Stimulated activated CD4-positive, alpha-beta T cell treated with anti-CD3 and anti-CD28 coated beads, Interleukin-1b, Interleukin-23, amount 100 ng/mL, for 1 hour (primary cell): ENCODE measurements at places on chromosomes 1 and 21.

- DNase-seq, result no peak
Observed at GRCh38 chr1:222555992-222556615, 8.2 kb upstream of the HHIPL2 start.

GRCh38 chr1:177945943-177946650 is 23.8 kb downstream of the SEC16B start:
- DNase-seq, result no peak

DNA sequence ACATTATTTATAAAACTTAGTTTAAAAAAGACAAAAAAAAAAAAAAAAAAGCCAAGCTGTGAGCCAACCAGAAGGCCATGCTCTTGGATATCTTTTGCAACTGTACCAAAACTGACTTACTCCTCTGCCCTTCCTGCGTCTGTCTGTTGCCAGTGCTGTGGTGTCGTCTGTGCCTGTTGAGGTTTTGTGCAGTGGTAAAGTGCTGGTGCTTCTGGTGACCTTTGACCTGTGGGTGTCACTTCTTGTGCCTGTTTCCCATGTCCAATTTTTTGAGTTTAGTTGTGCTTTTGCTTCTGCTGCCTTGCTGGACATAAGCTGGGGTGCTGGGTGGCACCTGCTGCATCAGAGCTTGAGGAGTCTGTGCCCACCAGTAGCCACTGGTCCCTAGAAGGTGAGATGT is 41.4 kb downstream of the RNF187 start:
- DNase-seq, result no peak

- no peak for DNase-seq
Observed at GRCh38 chr1:8752921-8753713, 64.3 kb downstream of the RERE start.

- DNase-seq, result no peak
Observed at GRCh38 chr21:30577766-30578165, 12.4 kb downstream of the KRTAP22-2 start.

GRCh38 chr21:17989780-17990179 is 170.6 kb upstream of the C21orf91 start:
- DNase-seq, result no peak

DNA sequence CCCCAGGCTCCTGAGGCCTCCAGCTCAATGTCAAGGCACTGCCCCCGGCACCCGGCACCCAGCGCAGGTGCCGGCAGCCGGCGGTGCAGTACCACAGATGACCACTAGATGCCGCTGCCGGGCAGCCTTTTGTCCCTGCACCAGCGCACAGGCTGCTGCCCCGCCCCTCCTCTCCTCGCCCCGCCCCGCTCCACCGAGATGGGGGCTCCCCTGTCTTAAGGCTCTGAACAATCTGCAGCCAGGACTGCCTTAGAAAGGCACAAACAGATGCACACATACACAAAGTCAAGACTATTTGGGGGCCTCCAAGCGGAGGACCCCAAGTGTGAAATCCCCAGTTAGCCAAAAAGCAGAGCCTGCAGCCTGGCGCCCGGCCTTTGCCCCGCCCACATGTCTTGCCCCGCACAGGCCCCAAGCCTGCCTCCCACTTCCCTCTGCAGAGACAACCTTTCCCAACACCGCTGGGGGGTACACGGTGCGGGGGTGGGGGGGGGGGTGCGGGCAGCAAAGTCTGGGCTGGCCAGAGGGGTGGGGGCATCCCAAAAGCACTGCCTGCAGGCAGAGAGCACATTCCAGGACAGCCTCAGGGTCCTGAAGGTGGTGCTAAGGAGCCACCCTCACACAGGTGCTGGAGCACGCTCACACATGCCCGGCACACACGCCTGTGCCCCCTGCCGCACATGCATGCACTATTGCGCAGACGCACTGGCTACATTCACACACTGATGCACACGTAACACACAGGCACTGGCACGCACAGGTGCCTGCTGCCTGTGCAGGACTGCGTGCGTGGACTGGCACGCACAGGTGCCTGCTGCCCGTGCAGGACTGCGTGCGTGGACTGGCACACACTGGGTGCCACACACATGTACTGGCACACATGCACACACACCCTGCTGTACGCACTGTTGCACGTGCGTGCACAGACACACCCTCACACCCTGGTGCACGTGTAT is 37.1 kb downstream of the ARHGEF16 start:
- peak; percentile 66 for DNase-seq

- no peak for DNase-seq
Observed at GRCh38 chr1:169044971-169045370, 61.5 kb upstream of the ATP1B1 start.

DNA sequence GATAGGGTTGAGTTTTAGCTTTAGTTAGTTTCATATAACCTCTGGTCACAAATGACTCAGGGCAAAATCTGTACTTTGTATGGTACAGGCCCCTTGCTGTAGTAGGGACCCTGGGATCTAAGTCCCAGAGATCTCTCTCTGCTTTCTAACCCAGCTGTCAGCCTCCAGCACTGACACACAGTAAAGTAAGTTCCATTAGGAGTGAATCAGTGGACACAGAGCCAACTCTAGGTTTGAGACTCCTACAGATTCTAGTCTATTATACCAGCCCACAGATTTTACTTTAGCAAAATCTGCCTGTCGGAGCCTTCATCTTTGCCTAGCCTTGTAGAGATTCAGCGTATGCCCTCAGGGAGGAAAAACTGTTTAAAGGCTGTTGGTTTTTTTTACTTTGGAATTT is 52.5 kb downstream of the ANGPTL1 start:
- no peak for DNase-seq

- DNase-seq, result no peak
Observed at GRCh38 chr1:173393659-173394000, 83.5 kb upstream of the PRDX6 start.

- no peak for DNase-seq
Observed at GRCh38 chr1:187936667-187937066, 1107.9 kb downstream of the PLA2G4A start.

DNA sequence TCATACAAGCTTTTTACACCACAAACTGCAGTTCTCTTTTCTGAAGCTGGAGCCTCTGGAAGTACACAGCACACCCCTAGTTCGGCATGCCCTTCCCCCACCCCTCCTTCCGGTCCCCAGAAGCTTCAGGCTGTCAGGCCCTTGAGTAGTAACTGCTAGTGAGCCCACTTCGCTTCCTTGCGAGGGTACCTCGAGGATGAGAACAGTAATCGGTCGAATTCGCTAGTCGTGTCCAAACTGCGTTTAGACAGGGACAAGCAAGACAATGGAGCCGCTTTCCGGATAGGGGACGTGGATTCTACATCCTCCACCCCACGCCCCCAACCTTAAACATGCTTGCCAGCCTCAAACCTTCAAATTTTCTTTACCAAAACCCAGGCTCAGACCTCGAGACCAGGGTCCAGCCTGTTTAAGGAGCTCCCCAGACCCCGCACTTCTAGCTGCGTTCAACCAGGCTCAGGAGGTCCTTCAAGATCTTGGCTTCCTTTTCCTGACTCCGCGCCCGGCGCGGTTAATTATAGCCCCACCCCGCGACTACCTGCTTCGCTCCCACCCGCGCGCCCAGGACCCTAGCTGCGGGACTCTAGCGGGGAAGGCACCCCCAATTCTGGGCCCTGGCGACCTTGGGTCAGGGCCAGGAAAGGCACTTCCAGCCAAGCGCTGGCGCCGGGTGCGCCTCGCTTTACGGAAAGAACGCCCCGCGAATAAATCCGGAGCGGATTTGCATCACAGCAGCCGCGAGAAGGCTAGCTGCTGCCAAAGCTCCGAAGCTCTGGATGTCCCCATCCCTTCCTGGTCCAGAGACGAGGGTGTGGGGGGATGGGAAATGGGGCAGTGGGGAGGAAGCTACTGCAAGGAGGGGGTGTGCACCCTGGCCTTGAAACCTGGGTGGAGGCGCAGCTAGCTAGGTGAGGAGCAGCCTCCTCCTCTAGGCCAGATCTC is 8.1 kb upstream of the TSPAN1 start:
- DNase-seq, result no peak

- no peak for DNase-seq
Observed at GRCh38 chr21:43818685-43819084, 29.3 kb downstream of the RRP1 start.

DNA sequence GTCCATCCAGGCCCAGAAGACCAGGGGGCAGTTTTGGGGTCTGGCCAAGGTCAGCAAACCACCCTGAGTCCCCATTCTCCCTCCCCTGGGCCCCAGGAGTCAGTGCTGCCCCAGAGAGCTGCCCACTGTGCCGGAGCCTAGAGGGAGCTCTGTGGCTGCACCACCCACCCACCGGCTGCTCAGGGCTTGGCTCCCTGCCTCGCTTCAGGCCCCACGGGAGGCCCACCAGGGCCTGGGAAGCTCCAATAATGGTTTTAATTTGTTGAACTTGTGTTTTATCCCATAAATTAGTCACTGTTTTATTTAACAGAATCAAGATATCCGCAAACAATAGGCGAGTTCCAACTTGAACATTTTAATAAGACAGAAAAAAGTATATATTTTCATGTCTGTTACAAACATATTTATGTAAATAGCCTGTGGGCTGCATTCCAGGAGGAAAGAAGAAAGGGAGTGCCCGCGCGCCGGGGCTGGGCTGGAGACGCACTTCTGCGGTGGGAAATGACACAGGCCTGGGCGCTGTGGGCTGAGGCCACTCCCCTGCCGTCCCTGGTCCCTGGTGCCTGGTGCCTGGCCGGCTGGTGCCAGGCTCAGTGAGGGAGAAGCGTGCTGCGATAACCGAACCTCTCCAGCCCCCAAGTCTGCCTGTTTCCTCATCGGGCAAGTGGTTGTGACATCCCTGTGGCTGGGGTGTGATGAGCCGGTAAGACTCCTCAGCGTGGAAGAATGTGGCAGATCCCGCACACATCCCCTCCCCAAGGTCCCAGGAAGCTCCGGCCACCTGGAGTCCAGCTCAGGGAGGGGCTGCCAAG is 160.5 kb downstream of the PEX14 start:
- DNase-seq, result no peak

GRCh38 chr1:160548960-160549664 is 26.1 kb upstream of the SLAMF6 start:
- DNase-seq, result no peak

DNA sequence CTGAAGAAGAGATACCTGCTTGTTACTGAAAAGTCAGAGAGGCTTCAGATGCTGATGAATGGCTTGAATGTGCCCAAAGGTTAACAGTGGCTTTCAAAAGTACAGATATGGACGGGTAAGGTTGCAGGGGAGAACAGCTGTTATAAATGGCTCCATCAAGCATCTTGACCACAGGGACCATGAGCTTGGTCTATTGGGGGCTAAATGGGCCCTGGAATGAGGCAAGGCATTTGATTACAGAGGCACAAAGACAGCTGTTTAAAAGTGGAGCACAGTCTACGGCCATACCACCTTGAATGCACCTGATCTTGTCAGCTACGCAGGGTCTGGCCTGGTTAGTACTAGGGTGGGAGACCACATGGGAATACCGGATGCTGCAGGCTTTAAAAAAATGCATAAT is 48.3 kb downstream of the C1orf198 start:
- DNase-seq, result no peak

DNA sequence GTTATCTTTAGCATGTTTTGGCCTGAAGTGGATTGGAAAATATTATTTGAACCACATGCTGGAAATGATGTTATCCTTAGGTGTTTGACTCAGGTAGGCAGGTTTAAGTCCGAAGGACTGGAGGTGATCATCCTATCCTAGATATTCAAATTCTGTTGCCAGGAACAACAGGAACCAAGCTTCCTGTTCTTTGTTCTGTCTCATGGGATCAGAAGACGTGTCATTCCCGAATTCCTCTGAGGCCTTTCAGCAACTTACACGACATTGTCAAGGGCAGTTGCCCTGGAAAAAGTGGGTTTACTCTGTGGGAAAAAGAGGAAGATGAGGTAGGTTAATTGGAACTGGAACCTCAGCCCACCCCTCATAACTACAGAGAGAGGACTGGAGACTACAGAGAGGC is 36.6 kb downstream of the SLAMF6 start:
- no peak for DNase-seq

DNA sequence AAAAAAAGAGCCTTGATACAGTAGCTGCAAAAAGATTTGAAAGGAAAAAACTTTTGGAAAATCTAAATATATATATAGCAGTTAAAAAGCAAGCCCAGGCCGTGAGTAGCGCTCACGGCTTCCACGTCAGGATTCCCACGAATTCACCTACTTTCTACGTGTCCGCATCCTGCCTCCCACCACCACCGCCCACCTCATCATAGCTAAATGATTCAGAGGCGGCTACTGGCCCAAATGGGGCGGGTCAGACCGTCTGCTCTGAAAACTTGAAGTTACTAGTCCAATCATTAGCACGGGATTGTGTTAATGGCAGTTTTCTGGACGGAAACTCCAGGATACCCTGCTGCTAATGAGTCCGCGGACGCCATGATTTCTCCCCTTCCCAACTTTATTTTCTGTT is 1.3 kb upstream of the CCSAP start:
- DNase-seq, result no peak

GRCh38 chr1:71706029-71706671 is 576.2 kb downstream of the NEGR1 start:
- no peak for DNase-seq

DNA sequence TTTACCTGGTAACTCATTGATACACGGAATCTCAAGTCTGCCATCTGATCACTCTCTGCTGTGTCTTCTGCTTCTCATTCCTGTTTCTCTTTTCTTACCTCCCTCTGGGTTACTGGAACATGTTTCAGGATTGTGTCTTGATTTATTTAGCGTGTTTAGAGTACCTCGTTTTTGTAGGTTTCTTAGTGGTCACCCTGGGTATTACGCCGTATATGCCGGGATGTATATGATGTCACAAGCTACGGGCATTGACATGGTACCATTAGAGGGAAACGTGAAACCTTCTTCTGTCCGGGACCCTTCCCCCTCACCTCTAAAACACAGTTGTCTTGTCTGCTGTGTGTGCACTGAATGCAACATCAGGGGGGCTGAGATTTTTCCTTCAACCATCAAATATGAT is 2.8 kb downstream of the ACTRT2 start:
- DNase-seq, result no peak

GRCh38 chr1:31665234-31665878 is 20.7 kb upstream of the PEF1 start:
- no peak for DNase-seq

GRCh38 chr1:28509705-28510272 is 3.9 kb downstream of the RCC1 start:
- DNase-seq, result no peak

GRCh38 chr1:25813734-25814471 is 5.9 kb upstream of the MTFR1L start:
- DNase-seq, result no peak

- DNase-seq, result no peak
Observed at GRCh38 chr1:67676946-67677345, 8.1 kb upstream of the GADD45A start.

GRCh38 chr1:68511254-68511653 is 14.4 kb upstream of the DEPDC1 start:
- DNase-seq, result no peak

- DNase-seq, result no peak
Observed at GRCh38 chr21:39625211-39625895, 12.6 kb downstream of the B3GALT5 start.
